ENCODE measurements at places on chromosomes 3 and 15. TPM values are rescaled to one million over a fixed set of nuclear protein-coding genes. Genes with fewer than 3 reads are reported as not detected.

SEMA3G gene
- total RNA-seq = 0.12 TPM

ACTC1 gene
- not detected for total RNA-seq

SYNPR gene
- total RNA-seq = 0.90 TPM

ATP13A5 gene
- total RNA-seq = 0.66 TPM

ITIH4 gene
- 3.0 TPM for total RNA-seq

SLC28A2 gene
- total RNA-seq = not detected

TRIM42 gene
- not detected for total RNA-seq

SYNM gene
- 9.4 TPM for total RNA-seq

GOLGA6D gene
- 0.27 TPM for total RNA-seq

SLC38A3 gene
- not detected for total RNA-seq

HYAL1 gene
- total RNA-seq = 1.3 TPM

ARPP21 gene
- not detected for total RNA-seq

GOLGA8Q gene
- not detected for total RNA-seq

GDPGP1 gene
- 17.5 TPM for total RNA-seq

CLDN1 gene
- 204 TPM for total RNA-seq

DPPA2 gene
- not detected for total RNA-seq

UTS2B gene
- total RNA-seq = 1.5 TPM

Measured in Calu3 (cell line).